ENCODE measurements at places on chromosomes 2 and 18.

DNA sequence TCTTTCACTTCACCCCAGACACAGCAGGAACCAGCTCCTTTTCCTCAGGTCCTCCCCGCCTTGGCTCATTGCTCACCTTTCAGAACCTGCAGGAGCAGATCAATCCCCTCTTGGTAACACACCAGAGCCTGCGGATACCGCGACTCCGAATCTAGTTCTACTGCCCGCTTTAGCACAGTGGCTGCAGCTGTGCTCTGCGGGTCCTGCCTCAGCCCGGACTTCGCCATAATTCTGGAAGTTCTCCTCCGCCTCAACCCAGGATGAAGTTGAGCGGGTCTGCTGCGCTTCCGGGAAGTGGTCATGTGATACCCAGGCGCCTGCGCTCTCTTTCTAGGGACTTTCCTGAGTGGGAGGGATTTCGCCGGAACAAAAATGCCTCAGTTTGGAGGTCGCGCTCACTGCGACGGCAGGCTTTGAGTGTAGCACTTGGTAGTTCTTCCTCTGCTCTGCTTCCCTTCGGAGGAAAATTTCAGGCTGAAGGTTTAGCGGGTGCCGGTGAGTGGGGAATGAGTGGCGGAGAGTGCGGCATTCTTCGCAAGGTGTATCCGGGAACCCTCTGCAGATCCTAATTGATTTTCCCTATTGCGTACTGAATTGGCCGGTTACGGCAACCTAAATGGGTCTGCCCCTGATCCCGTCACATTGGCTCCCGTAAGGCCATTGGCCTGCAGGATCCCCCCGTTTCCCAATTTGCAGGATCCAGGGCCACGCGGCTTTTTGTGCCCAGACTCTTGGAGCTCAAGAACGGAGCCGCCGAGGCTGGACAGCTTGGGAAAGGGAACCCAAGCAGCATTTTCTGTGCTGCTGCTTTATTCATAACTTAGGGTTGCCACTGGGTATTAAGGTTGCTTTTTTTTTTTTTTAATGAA lies at the start of the genes MITD1 and MRPL30:
MITD1 (minus strand) TSS at position 304 of the 869 bp plus-strand sequence; CDS start at position 227, 77 bp downstream.
MRPL30 (plus strand) TSS at position 430 of the 869 bp plus-strand sequence. CDS start 5,020 bp downstream, outside the sequence.
- peak; percentile 84 for DNase-seq

DNA sequence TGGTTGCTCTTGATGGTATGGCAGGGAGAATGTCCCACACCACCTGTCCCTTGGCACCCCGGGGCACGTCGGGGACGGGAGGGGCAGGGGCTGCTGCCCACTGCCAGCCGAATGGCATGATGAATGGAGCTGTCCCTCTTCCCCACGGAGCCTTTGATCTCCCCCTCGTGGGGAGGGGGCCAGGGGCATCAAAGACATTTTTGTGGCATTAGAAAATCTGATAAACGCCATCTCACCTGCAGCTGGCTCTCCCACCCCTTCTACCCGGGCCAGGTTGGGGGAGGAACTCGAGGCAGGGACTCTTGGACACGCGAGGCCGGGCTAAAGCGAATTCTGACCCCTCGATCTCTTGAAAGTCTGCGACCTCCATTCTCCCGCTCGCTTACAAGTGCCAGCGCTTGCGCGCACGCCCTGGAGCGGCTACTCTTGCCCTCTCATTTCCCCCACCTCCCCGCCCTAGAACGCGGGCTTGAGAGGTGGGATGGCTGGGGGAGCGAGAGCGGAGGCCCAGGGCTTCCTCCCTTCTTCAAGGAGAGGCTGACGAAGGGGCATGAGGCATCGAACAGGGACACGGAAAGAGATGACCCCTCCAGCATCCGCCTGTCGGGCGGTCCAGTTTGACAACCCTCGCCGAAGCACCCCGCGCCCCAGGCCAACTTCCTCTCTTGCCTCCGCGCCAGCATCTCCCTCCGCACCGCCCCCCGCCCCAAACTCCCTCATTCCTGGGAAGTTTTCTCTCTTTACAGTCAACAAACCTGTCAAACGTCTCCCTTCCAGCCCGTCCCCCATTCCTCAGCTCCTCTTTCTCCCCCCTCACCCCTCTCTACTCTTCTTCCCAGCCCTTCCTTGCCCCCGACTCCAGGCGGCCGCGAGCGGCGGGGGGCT lies 692 bp upstream of the WNT6 start:
- DNase-seq, result no peak

GRCh38 chr18:45760462-45761036 lies 36.6 kb downstream of the SLC14A1 start:
- peak; percentile 9 for DNase-seq

GRCh38 chr2:3299130-3299529 lies 78.5 kb downstream of the EIPR1 start:
- no peak for DNase-seq

DNA sequence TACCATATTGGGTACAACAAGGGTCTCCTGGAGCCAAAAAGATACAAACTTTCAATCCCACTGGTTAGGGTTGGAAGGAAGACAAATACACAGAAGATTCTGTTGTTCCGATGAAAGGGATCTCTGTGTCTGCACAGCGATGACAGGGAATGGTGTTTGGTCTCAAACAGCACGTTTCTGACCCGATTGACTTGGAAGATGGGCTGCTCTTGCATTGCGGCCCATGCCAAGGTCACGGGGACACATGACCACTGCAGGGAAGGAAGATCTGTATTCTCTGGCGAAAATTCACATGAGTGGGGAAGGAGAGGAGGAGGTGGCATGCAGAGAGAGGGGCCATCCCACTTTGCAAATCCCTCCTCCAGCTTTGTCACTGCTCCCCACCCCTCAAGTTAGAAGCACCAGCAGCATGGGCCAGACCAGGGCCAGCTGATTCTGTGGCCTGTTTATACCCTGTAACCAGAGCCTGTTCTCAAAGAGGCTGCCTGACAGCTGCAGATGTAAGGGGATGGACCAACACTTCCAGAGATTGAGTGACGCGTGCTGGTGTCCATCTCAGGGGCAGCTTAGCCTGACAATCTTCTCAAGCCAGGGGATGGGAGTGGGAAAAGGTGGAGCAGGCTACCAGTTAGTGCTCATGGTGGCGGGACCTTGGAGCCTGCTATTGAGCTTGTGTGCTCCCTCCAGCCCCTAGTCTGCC lies 57.2 kb downstream of the TNP1 start:
- no peak for DNase-seq

DNA sequence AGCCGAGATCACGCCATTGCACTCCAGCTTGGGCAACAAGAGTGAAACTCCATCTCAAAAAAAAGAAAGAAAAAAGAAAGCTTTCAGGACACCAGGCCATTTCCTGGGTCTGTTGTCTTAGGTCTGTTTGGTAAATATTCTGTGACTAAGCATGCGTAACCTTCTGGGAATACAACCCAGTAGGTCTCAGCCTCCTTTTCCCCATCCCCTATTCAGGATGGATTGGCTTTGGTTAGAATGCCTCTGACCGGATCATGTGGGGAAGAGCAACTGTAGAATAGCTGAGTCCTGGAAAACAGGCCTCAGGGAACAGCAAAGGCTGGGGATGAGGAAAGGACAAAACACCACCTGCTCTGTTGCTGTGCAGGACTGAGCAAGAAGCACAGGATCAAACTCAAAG lies 1.6 kb upstream of the PDCL3 start:
- DNase-seq, result no peak

All from HEK293T (cell line).